ENCODE measurements at places on chromosomes 1 and 21. TPM values are rescaled to one million over a fixed set of nuclear protein-coding genes. Genes with fewer than 3 reads are reported as not detected.
A peak's percentile ranks its signal among the peaks of the same experiment; 100 is the strongest.

GRCh38 chr1:230149751-230150584 is 82.9 kb downstream of the GALNT2 start:
- no peak for DNase-seq

The NLRP3 gene
- 1.0 TPM for total RNA-seq

The TMEM269 gene
- not detected for total RNA-seq

The PTPN7 gene
- total RNA-seq: 0.41 TPM

The FAM72D gene
- not detected for total RNA-seq

DNA sequence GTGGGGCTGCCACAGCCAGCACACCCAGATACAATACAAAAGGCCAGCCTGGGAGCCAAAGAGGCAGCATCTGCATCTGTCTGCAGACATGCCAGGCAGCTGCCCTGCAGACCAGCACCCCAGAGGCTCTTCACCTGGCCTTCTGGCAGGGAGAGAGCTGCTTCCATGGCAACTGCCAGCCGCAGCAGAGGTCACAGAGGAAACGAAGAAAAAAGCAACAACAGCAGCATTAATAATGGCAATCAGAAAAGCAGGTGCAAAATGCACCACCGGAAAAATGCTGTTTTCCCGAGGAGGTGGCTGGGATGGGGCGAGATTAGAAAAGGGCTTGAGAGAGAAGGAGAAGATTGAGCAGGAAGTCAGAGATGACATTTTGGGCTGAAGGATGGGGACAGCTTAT is 309.5 kb downstream of the PCP4 start:
- no peak for DNase-seq

The C4BPB gene
- total RNA-seq: not detected

GRCh38 chr1:247409869-247410544 is 6.0 kb upstream of the NLRP3 start:
- DNase-seq: no peak

The TMEM79 gene
- total RNA-seq: 1.0 TPM

- no peak for DNase-seq
Measured at GRCh38 chr1:118395430-118395991, 210.5 kb upstream of the SPAG17 start.

The LAPTM5 gene
- 62.8 TPM for total RNA-seq

GRCh38 chr1:188499690-188500089 is 1670.9 kb downstream of the PLA2G4A start:
- DNase-seq: no peak

GRCh38 chr1:206089341-206089740 is 27.8 kb downstream of the AVPR1B start:
- DNase-seq: no peak

- DNase-seq: peak; percentile 89
Measured at GRCh38 chr1:59061876-59062275, 235.0 kb upstream of the FGGY start.

All from right atrium auricular region (tissue), 2 donors.